Renal cortical epithelial cell (primary cell): ENCODE measurements at places on chromosomes 2 and 18.

- DNase-seq, result peak; percentile 94
Observed at GRCh38 chr2:68908392-68908970, 37.3 kb upstream of the BMP10 start.

- peak; percentile 74 for DNase-seq
Observed at GRCh38 chr2:180122874-180123273, 115.8 kb upstream of the CWC22 start.

- no peak for DNase-seq
Observed at GRCh38 chr18:46920653-46921052, 3.3 kb downstream of the KATNAL2 start.

- DNase-seq, result no peak
Observed at GRCh38 chr18:46167971-46168370, 63.8 kb downstream of the HAUS1 start.

GRCh38 chr2:174066871-174067270 is 101.7 kb upstream of the SP3 start:
- DNase-seq, result no peak

DNA sequence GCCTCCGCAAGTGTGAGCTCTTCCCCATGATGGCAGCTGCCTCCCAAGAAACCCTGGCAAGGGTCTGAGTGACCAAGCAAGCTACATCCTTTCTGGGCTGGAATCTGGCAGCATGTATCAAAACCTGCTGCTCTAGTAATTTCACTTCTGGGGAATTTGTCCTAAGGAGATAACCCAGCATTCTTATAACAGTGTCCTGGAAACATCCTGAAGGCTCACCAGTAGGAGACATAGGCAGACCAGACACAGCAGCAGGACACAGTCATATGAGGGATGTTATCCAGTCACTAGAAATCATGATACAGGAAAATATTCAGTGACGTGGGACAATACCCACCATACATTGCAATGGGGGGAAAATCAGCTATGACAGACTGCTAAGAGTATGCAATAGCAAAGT is 64.5 kb downstream of the CRACDL start:
- DNase-seq, result no peak

DNA sequence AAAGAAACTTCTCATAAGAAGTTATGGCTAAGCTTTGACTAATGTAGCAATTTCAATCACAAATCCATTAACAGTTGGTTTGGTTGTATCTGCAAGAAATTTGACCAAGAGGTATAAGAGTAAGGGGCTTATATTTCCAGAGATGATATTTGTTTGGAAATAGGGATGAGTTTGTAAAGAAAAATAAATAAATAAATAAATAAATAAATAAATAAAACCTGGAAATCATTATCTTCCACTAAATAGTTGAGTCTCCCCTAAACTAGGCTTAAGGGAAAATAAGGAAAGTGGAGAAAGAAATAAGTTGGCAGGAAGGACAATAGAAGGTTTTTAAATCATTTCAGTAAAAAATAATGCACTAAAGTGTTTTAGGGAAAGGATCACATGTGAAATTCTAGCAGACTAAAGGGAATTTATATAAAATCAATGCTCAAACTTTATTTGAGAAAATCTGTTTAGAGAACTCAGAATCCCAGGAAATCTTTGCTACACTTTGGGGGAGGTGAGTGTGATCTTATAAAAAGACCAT is 23.5 kb upstream of the SCN7A start:
- DNase-seq, result no peak

DNA sequence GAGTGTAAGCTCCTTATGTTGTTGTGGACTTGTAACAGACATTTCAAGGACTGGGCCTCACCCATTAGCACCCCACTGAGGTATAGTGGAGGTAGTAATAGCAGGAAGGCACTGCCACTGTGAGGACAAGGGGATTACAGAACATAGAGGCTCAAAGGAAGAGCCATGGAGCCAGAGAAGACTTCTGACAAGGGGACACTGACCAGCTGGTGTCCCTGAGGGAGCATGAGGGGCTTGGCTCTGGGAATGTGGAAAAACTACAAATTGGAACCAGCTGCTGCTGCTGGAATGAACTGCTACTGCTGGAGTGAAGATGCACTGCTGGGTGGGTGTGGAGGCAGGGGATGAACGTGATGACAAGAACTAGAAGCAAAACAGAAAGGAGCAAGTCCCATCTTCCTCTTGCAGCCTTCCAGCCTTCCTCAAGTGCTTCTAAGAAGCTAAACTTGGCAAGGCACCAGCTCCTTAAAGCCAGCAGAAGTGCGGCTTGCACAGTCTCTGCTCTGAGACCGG is 167.3 kb upstream of the NOSTRIN start:
- no peak for DNase-seq

DNA sequence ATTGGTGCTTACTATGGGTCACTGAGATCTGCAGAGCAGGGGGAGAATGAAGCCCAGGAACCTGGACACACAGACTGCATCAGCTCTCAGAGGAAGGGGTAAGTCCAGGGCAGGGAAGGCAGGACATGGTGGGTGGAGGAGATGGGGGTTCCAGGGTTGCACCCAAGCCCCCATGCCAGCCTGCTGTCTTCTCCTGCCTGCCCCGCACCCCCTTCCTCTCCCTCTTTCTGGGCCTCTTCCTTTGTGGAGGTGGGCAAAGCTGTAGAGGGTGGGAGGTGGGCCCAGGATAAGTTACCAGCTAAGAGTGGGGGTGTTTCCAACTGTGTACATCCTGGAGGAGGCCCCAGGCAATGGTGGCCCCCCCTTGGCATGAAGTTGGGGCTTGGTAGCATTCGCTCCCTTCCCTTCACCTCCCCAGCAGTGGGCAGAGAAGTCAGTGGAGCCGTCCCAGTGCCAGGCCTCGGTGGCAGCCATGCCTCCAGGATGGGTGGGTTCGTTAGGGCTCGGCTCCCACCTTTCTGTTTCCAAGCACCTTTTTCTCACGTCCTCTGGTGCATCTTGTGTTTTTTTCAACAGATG is 132.2 kb downstream of the CLIP4 start:
- DNase-seq, result no peak

- DNase-seq, result peak; percentile 12
Observed at GRCh38 chr2:27170581-27171337, 22.0 kb downstream of the TCF23 start.

DNA sequence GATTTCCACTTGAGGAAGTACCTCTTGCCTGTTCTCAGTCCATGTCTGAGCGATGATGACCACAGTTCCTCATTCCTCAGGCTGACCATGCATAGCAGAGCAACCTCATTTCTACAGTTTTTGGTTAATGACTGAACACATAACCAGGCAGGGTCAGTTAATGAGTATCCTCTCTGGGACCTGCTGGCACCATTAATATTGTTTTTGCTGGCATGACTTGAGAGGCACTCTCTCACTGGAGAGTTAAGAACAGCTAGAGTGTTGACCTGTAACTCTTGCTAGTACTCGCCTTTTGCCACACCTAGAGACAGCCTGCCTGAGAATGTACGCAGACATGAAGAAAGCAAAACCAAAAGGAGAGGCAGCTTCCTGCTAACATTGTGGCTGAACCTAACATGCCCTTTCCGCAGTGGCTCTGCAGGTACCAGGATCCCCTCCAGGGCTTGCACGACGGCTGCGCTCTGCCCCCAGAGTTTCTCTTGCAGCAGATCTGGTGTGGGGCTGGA is 23.9 kb downstream of the PECR start:
- peak; percentile 100 for DNase-seq

DNA sequence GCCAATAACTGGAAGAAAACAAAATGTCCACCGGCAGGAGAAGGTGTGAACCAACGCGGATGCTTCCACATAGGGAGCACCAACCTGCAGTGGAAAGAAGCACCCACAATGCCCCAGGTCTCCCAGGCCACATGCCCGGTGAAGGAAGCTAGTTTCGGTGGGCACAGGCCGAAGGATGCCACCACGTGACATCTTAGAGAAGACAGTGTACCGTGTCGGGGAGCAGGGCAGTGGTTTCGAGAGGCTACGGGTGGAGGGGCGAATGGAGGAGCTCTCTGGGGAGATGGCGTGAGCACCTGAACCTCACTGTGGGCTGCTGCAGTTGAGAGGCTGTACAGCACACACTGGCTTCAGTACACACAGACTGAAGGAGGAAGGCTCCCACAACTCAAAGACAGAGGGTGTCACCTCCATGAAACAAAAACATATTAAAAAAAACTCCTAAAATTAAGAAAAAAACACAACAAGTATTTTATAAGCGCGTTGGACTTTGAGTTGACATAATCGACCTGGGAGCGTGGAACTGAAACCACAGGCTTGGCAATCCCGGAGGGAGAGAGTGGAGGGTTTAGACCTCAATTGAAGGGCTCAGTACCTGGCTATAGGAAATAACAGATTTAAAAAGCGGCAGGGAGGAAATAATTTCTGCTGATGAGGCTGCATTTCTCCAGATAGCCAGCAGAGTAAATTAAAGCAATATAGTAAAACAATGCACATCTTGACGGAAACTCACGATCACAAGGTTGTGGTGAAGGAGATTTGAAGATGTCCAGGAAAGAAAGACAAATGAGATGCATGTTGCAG is 160.1 kb downstream of the RTP5 start:
- no peak for DNase-seq

- peak; percentile 52 for DNase-seq
Observed at GRCh38 chr18:76349067-76349715, 145.9 kb downstream of the ZNF516 start.

- DNase-seq, result no peak
Observed at GRCh38 chr2:154710078-154710477, 11.6 kb downstream of the KCNJ3 start.

DNA sequence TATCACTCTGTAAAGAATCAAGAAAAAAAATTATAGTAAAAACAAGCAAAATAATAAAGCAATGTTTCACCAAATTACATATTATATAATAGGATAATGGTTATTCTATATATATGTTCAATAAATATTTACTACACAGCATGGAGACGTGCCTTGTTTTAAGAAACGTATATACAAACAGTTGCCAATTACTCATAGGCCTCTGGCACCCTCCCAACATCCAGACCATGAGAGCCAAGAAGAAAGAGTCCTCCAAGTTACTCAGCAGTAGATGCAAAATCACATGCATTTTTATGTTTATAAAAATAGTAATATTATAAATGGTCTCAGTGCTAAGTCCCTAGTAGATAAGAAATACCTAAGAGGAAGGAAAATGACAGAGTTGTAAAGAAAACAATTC is 64.8 kb downstream of the REV1 start:
- no peak for DNase-seq

DNA sequence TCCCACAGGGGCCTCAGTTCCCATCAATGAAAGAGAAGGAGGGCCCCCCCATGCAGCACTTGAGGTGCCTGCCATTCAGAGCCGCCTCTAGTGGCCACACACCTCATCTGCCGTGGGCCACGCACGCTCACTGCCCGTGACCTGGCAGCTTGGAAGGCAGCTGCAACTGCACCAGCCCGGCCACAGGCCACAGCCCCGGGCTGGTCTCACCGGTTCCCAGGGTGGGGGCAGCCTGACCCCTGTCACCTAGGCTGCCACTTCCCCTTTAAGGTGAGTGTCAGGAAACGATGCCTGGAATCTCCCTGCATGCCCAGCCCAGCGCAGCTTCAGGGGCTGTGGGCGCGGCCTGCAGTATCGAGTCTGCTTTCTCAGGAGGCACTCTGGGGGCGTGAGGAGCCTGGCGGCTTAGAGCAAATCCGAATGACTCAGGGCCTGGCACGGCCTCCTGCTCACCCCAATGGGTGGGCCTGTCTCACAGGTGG is 2.6 kb downstream of the MAB21L4 start:
- peak; percentile 75 for DNase-seq

- no peak for DNase-seq
Observed at GRCh38 chr2:240437861-240438809, 2.7 kb downstream of the GPC1 start.

- no peak for DNase-seq
Observed at GRCh38 chr2:179861027-179861415, 391 bp downstream of the ZNF385B start.

DNA sequence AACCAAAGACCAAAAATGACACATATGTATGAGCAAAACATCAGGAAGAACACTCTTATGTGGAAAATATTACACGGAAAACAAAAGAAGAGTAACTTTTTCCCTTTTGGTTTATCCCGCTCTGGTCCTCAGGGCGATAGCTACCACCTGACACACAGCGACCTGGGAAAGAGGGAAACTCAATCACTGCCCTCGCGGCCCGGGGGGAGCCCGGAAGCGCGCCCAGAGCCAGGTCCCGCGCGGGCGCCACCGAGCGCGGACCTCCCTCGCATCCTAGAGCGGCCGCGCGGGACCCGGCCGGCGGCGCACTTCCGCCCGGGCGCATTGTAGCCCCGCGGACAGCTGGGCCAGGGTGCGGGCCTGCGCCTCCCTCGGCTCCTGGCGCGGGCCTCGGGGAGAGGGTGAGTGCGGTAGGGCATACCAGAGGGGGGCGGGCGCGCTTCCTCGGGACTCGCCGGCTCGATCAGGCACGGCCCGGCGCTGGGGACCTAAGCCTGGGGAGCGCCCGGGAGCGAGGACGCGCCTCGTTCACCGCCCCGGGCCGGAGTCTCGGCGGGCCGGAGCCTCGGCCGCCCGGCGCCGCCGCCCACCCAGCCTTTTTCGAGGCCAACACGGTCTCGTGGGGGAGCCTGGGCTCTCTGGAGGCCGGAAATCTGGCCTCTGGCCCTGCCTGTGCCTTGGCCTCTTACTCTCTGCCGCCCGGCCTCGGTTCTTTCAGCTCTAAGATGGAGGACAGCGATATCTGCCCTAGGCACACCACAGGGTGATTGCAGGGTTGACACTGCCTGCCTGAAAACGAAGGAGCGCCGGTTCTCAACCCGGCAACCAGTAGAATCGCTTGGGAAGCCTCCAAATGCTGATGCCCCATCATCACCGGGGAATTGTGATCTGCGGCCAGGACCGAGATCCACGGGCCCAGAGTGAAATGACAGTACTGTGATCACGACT is at the start of gene ELAC1:
Gene ELAC1 (plus strand): TSS at position 327 of the 948 bp plus-strand sequence. CDS start 6,365 bp downstream, outside the sequence.
- peak; percentile 38 for DNase-seq

GRCh38 chr2:88059979-88060906 is 4.7 kb upstream of the KRCC1 start:
- DNase-seq, result peak; percentile 59

- DNase-seq, result no peak
Observed at GRCh38 chr18:5091741-5092140, 105.3 kb downstream of the AKAIN1 start.
